CD8-positive, alpha-beta memory T cell (primary cell): ENCODE measurements at places on chromosomes 1 and 21. TPM values are rescaled to one million over a fixed set of nuclear protein-coding genes. Genes with fewer than 3 reads are reported as not detected.

PLCH2 gene
- polyA plus RNA-seq = 2.8 TPM

DNA sequence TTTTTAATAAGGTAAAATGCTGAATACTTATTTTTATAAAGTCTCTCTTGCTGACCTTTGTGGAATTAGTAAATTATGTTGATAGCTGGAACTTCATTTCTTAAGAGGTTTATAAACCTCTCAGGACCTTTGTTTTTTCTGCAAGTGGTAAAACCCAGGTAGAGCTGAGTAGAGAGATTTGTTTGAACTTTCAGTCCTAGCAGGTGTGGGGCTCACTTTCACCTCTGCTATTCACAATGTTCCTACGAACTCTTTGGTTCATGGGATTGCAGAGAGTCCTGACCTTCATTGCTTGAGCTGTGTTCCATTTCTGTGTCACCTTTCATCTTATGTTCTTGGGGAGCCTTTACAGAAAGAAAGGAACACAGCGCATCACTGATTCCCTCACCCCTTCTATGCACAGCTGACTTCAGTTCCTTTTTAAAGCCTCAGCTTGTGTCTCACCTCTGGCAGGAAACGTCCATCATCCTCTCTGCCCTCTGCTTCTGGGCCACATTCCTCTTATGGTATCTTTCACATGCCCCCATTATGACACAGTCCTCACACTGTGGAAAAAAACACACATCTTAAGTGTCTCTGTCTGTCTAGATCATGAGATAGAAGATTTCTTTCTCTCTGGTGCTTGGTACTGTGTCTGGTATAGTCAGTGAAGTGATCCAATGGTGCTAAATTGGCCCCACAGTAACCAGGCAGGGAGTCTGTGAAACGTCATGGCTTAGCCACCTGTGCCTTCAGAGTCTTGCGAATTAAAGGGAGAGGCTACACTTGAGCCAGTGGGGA lies 262.5 kb upstream of the B3GALT2 start:
- DNase-seq = no peak

CNR2 gene
- polyA plus RNA-seq = 5.3 TPM

DNA sequence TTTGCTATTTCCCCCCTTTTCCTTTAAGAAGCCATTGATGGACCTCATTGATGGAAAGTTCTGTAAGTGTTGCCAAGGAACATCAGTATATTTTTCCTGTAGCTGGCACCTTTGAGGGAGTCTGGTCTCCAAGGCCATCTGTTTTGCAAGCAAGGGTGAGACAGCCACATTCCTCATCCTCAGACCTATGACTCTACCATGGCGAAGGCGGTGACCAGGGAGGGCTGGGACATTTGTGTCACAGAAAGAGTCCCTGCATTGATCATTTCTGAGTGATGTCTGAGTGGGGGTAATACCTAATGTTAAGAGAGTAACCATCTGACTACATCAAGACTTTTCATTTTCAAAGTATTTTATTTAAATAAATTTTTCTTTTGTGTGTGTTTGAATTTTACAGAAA lies 35.4 kb downstream of the KIAA0040 start:
- no peak for DNase-seq

- DNase-seq = no peak
Measured at GRCh38 chr1:183841550-183841949, 36.6 kb downstream of the RGL1 start.

DNA sequence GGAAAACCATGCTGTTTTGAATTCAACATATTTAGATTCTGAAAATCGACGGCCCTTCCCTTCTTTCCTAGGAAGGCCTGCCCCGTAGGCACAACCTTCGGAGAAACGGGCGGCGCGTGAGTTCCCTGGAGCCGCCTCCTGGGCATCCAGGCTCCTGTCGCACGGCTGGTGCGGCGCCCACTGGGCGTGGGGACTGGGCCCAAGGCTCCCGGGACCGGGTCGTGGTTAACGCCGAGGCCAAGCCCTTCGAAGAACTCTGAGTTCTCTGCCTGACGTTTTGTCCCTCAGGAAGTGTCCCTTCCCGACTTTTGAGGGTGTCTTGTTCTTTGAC lies 19.2 kb upstream of the TBX15 start:
- no peak for DNase-seq

OR2G6 gene
- polyA plus RNA-seq = not detected

BEST4 gene
- 0.54 TPM for polyA plus RNA-seq

- no peak for DNase-seq
Measured at GRCh38 chr1:7268983-7269382, 483.7 kb downstream of the CAMTA1 start.

DNA sequence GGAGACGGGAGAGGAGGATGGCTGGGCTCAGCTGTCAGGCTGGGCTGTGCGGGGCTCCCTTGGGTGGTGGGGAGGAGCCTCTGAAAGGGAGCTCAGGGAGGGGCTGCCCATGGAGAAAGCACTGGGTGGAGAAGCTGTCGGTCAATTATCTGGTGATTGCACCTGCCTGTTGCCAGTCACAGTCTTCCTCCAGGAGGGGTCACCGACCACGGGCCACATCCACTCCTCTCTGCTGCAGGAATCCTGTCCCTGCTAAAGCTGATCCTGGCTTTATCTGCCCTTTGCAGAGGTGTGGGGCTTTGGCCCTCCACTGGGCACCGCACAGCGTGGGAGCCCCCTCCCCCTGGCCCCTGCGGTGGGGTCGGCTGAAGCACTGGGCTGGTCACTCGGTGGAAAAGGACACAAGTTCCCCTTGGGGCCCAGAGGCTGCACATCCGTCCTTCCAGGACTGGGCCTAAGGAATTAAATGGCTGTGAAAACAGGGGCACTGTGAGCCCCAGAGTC lies 21.8 kb upstream of the COL18A1 start:
- DNase-seq = peak; percentile 26
